ENCODE measurements at places on chromosomes 16 and 17.

DNA sequence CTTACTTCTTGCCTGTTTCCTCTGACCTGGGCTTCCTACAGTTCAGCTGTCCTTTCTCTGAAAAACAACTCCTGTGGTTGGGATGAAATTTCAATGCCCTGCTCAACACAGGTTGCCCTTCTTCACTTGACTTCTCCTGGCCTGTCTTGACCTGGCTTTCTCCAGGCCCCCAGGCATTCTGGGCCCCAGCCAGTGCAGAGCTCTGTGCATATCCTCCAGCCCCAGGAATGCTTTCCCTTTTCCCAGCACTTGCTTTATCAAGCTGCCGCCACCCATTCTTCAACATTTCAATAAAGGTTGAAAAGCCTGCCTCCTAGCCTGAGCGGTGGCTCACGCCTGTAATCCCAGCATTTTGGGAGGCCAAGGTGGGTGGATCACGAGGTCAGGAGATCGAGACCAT, 10.8 kb downstream of the ODAD4 start:
- DNase-seq, result no peak

- no peak for DNase-seq
These were observed 1.3 kb downstream of the NETO2 start for GRCh38 chr16:47142486-47142820.

DNA sequence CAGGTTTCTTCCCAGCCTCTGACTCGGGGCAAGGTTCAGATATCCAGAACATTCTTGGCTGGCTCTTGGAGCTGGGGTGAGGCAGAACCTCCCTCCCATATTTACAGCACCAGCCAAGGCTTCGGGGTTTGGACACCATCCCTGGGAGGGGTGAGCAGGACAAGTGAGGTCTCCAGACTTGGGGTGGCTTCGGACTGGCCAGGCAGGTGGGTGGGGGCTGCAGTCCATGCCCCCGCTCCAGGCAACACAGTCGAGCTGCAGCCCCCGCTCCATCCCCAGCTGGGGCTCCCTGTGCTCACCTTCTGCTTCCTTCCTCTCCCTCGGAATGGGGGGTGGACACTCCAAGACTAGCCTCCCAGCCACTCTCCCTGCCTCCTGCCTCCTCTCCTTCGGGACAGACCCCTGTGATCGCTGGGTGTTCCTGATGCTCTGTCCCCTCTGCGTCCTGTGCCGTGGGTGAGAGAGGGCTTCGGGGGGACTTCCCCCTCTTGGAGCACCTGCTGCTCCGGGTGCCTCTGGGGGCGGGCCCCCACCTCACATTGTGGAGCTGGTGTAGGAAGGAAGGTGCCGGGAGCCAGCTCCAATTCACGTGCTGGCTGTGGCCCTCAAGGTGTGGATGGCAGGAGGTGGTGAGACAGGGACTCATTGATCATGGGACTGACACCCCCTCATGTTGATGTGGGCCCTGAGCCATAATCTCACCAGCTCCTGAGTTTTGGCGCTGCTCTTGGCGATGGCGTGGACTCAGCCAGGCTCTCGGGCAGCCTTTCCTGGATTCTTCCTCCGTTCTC, 189.2 kb downstream of the SEC14L1 start:
- no peak for DNase-seq

GRCh38 chr17:64698725-64699124, 36.6 kb upstream of the SMURF2 start:
- DNase-seq, result no peak

DNA sequence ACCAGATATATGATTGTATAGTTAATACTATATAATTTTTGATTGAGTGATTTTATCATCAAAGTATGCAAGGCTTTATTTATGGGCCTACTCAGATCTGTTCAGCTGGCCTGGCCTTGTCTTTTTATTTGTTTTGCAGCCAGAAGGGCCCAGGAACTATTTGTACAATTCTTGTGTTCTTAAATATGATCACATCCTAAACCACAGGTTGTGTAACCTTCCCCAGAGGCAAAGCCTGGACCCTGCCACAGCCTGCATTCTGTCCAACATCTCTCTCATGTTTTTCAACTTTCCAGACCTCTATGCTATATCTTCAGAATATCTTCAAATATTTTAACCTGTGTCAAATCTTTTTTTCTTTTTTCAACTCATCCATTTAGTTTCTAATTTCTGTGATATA, 410.4 kb upstream of the MON1B start:
- no peak for DNase-seq

DNA sequence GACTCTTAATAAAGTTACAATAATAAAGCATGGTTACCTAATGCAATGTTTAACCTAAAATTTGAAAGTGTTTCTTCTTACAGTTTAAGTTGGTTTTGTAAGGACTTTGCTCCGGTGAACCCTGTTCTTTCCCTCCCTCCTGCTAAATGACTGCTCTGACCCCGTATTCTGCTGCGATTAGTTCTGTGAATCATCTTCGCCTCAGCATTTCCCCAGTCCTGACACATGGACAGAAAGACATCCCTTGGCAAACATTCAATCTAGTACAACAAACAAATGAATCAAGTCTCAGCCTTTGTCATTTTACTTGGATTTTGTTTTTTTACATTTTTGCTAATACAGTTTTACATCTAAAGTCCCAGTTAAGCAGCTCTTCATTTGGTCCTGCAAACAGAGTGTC, 15.4 kb downstream of the KCNJ2 start:
- DNase-seq, result peak; percentile 4

DNA sequence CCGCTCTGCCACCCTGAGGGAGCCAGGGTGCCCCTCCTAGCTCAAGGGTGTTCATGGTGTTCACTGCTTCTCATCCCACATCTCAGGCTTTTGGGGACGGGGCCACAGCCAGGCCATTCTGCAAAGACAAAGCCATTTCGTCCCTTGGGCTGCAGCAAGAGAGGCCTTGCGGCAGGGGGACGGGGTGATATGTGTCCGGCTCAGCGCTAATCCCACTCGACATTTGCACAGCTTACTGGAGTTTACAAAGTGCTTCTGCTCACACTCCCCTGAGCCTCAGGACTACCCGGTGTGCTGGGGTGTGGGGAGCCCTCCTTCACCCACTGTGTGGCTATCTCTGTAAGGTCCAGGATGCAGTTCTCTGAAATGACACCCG, 84.3 kb downstream of the RTN4RL1 start:
- no peak for DNase-seq

- no peak for DNase-seq
These were observed 8.7 kb downstream of the FZD2 start for GRCh38 chr17:44565866-44566443.

GRCh38 chr17:57471868-57472368, 215.6 kb downstream of the MSI2 start:
- no peak for DNase-seq

DNA sequence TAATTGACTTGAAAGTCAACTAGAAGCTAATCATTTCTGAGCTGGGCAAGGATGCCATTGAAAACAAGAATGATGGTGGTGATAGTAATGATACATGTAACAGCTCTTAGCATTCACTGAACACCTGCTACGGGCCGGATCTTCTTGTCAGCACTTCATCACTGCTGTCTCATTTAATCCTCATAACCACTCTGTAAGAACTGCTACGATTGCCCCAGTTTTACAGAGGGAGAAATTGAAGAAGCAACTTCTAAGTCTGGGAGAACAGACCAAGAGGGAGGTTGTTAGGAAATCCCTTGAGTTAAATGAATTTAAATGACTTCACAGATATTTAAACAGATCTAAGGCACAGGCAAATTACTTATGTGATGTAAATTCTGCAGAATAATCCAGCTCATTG, 7.0 kb upstream of the GAN start:
- no peak for DNase-seq

DNA sequence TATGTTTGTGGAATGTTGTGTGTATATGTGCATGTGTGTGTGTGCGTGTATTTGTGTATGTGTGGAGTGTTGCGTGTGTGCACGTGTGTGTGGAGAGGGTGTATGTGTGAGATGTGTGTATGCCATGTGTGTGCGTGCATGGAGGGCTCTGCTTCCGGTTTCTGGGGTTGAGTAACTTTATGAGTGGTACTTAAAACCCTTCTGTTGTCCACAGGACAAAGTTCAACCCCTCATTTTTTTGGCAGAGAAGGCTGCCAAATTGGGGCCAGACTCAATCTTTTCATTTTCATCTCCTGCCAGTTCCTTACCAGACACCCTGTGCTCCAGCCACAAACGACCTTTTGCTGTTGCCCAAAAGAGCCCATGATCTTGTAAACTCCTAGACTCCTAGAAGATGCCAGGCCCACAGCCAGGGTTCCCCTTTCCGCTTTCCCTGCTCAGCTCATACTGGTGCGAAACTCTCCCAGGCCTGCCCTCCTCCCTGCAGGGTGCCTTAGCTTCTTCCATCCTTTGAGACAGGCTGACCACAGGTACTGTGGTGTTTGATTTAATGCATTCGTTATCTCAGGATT, 100.2 kb downstream of the CMIP start:
- no peak for DNase-seq

GRCh38 chr17:80252871-80253270, 7.8 kb upstream of the RNF213 start:
- no peak for DNase-seq

- no peak for DNase-seq
These were observed 64.6 kb downstream of the JPH3 start for GRCh38 chr16:87666919-87667318.

DNA sequence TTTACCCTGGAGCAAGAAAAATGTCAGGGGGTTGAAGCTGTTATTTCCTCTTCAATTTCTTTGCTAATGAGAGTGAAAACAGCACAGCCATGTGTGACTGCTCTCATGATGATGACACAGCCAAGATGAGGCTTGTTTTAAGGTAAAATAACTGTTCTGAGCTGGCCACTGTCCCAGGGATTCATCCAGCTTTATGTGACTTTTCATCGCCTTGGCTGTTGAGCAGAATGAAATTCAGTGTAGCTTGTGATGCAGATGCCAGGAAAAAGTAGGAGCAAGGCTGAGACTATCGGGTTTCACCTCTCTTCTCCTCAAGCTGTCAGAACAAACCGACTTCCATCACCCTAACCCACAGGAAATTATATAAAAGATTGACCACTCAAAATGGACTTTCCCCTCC, 361.8 kb upstream of the CDH5 start:
- DNase-seq, result peak; percentile 17

- no peak for DNase-seq
These were observed 70.5 kb downstream of the TIMM22 start for GRCh38 chr17:1067282-1067956.

DNA sequence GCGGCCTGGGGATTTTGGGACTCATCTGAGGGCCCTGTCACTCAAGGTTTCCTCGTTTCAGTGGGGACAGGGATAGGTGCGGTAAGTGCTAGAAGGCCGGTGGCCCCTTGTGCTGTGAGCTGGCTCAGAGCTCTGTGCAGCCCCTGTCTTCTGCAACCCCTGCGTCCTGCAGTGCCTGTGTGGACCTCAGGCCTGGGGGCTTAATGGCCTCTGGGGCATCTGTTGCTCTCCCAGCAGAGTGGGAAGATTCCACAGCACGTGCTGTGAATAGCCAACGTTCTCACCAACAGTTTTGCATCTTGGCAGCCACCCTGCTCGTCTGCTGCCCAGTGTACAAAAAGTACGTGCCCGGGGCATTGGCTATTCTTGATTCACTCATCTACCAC, 4.9 kb downstream of the FOXC2 start:
- DNase-seq, result no peak

All from AG09309 (cell line).